AG04449 (cell line): ENCODE measurements at places on chromosomes 2 and 18.

DNA sequence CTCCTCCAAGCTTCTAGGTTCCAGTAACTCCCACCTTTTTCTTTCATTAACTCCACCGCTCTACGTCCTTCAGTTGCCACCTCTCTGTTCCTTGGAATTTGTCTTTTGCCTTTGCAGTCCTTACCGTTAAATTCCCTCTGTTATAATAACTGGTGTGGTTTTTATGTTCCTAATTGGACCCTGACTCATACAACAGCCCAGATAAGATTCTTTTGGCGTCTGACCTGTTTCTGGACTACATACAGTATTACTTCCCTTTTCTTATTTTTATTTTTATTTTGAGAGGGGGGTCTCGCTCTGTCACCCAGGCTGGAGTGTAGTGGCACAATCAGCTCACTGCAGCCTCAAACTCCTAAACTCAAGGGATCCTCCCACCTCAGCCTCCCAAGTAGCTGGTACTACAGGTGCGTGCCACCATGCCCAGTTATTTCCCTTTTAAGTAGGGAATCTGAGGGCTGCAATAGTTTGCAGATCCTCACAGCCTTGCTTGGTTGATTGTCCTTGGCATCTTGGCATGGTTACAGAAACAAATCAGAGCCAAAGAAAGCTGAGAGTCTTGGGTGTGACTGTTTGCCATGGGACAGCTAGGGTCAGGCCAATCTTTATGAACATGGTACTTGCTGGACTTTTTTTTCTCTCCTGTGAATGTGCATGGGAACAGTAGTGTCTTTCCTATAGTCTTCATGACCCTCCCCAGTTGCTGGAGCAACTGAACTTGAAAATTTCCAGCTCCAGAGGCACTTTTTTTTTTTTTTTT is 22.0 kb downstream of the TCF23 start:
- no peak for DNase-seq

GRCh38 chr2:125698280-125698679 is 957.7 kb upstream of the GYPC start:
- no peak for DNase-seq

DNA sequence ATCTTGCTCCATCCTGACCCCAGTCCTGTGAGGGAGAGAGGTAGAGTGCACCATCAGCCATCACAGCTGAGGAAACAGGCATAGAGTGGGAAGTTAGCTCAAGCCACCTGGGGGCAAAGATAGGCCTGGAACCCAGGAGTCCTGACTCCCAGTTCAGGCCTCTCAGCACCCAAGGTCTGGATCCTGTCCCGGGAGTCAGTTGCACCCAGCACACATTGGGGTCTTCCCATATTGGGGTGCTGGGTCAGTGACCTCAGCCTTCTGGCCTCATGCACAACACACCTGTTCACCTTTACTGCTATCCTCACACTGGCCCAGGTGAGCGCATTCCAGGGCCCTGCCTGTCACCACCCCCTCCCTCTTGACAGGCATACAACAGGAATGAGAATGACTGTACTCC is 24.7 kb downstream of the ST8SIA5 start:
- DNase-seq = no peak

DNA sequence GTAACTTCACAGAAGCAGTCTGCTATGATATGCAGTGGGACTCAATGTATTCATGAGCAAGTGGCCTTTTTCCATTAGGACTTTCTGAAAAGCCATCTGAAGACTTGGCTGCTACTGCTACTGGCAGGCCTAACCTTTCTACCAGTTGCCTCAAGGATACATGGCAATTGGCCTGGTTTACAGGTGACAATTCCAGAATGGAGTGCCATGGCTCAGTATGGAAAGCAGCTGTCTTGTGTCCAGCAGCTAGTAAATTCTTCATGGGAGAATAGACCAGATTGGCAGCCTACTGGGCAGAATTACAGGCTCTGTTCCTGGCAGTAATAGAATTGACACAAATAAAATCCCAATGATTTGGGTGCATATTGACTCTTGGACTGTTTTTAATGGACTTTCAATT is 12.6 kb upstream of the TMX3 start:
- no peak for DNase-seq

GRCh38 chr2:60648191-60648590 is 94.7 kb upstream of the BCL11A start:
- DNase-seq = no peak

DNA sequence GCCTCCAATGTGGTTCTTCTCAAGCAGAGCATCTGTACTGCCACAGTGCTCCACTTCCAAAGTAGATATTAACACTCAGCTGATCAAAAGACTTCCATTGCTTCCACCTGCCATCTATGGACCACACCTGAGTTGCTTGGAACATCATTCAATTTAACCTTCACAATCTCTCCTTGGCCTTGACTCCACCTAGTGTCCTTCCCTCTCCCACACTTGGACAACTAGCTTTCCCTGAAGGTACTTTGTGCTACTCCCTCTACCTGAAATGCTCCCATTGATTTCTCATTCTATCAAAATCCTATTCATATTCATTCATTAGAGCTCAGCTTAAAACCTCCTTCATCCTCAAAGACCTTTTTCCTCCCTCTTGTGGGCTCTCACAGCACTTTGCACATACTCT is 48.7 kb downstream of the SOWAHC start:
- DNase-seq = no peak

- DNase-seq = no peak
Observed at GRCh38 chr18:8496186-8496585, 113.1 kb upstream of the RAB12 start.

- DNase-seq = peak; percentile 51
Observed at GRCh38 chr18:58785171-58785805, 79.4 kb upstream of the ZNF532 start.

DNA sequence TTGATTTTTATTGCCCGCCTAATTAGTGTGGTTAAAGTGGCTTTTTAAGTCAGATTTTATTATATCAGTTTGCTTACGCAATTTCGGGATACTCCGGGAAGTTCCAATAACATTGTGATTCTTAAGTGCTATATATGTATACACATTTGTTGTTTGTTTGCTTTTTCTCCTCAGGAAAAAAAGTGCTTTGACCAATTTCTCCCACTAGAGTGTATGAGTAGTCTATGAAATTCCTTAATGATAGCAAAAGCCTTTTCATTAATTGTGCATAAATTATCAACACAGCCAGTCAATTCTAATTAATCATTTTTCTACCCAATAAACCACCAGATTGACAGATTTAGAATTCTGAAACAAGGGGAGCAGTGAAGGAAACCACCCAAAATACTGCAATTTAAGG is 172.2 kb downstream of the DPP10 start:
- DNase-seq = no peak

DNA sequence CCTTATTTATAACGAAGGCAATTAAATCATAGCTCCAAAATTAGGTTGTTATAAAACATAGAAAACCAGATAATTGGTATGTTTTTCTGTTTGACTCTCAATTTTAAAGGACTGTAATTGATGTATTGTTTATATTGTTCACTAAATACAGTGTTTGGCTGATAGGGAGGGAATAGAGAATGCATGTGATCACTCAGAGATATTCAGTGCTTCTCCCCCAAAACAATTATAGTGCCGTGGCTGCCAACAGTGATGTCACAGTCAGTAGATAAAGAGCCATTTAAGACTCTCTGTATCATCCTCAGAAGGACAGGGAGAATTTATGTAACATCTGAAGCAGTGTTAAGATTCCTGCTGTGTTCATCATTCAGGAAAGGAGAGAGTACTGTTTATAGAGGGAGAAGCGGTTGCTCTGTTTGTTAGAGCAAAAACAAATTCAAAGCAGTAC is 69.6 kb downstream of the PHLPP1 start:
- peak; percentile 36 for DNase-seq

DNA sequence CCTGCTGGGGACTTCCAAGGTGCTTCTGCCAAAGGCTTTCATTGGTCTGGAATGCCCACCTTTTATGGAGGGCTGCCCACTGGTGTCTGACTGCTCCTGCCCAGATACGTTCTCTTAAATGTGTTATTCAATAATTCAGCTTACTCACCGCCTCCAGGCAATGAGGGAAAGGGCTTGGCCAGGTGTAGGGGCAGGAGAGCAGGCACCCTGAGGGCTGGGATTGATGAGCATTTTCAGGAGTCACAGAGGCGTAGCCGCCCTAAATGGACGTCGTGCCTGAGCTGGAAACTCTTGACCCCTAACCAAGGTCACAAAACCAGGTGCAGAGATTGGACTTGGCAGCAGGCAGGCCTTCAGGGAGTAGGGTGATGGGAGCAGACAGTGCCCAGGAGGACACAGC is 26.8 kb downstream of the MAL start:
- no peak for DNase-seq

- DNase-seq = no peak
Observed at GRCh38 chr2:137964066-137964858, at the start of gene HNMT. Gene HNMT, plus strand, starts transcription at chr2:137964473. Its CDS starts 19 bp downstream, at chr2:137964492.

- DNase-seq = no peak
Observed at GRCh38 chr2:185241556-185241955, 497.0 kb upstream of the FSIP2 start.

DNA sequence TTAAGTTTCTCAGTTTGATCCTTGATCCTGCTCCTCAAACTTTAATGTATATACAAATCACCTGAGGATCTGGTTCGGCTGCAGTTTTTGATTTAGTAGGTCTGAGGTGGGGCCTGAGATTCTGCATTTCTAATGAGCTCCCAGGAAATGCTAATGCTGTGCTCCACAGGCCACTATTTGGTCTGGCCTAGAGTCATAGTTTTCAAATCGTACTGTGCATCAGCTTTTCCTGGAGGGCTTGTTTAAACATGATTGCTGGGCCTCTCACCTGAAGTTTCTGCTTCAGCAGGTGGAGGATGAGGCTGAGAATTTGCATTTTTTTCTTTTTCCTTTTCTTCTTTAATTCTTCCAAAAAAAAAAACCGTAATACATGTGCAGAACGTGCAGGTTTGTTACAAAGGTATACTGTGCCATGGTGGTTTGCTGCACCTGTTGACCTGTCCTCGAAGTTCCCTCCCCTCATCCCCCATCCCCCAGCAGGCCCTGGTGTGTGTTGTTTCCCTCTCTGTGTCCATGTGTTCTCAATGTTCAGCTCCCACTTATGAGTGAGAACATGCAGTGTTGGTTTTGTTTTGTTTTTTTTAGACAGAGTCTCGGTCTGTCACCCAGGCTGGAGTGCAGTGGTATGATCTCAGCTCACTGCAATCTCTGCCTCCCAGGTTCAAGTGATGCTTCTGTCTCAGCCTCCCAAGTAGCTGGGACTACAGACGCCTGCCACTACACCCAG is 42.2 kb upstream of the CD28 start:
- DNase-seq = no peak

DNA sequence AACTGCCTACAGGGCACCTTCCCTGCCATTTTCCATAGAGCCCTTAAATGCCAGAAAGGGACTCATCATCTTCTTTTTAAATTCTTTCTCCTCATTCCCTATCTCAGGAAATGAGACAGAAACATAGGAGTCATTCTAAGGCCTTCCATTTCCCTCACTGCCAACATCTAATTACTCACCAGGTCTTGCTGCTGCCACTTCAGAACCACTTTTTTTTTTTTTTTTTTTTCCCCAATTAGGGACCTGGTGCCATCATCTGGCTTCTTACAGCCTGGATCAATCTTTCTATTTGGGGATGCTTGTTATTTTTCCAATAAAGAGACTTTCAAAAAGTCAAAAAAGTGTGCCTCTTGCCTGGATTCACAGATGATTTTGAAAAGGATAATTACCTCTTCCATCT is 373.4 kb downstream of the LPIN1 start:
- no peak for DNase-seq

GRCh38 chr18:70220628-70221027 is 15.1 kb upstream of the RTTN start:
- DNase-seq = no peak

- DNase-seq = no peak
Observed at GRCh38 chr2:1884933-1885580, 140.7 kb upstream of the PXDN start.

GRCh38 chr2:84980263-84980983 is 9.5 kb downstream of the KCMF1 start:
- no peak for DNase-seq

DNA sequence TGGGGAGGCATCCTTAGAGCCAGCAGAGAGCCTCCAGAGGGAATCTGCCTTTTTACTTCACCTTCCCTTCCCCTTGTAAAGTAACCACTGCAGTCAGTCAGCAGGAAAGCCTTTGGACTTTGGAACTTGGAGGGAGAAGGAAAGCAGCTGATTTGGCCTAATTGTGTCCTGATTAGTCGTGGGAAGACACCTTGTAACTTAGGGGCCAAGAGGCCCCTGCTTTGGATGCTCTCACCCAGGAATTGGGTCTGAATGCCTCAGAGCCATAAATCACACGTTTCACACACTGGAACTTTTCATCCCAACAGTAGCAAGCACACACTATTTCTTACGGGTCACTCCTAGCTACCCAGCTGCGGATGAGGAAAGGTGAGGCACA is 81.0 kb upstream of the PPM1B start:
- no peak for DNase-seq

- no peak for DNase-seq
Observed at GRCh38 chr2:96815326-96816126, 542 bp upstream of the CNNM3 start.

DNA sequence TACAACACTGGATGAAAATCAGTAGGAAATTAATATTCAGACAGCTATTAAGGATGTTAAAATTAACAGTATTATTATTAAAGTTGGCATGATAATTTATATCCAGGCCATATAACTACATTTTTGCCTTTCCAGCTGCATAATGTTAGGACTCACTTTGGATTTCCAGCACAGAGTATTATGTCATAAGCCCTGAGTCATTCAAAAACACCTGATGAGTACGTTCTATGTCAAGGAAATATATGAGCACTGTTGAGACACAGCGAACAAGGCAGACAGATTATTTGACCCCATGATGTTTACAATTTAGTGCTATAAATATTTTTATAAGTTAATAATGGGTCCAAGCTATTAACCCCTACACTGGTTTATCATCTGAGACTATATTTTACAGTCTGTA is 59.8 kb upstream of the RIT2 start:
- DNase-seq = no peak
